CD4-positive, alpha-beta T cell (primary cell): ENCODE measurements at places on chromosomes 5 and 9.
A peak's percentile ranks its signal among the peaks of the same experiment; 100 is the strongest.

- no peak for DNase-seq
These were observed 51.1 kb downstream of the NFIB start for GRCh38 chr9:14262827-14263226.

DNA sequence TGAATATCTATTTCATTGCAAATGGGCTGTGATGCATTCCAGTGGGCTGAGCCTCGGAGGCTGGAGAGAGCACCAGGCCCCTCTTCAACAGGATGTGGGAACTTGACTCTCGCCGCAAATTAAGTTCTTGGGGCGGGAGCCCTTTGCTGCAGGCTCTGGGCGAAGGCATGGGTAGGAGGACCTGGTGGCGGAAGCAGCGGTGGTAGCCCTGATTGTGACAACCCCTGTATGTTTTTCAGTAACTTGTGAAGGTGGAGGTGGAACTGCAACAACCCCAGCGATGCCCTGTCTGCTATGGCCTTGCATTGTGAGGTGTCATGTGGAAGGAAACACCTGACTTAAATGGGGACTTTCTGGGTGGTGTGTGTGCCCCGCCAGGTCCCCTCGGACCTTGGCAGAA is 9.4 kb downstream of the FYB1 start:
- DNase-seq = peak; percentile 64

- DNase-seq = no peak
These were observed 81.9 kb upstream of the ARRDC3 start for GRCh38 chr5:91464886-91465646.

- DNase-seq = no peak
These were observed 367 bp downstream of the PCDHB4 start for GRCh38 chr5:141121985-141122384.

DNA sequence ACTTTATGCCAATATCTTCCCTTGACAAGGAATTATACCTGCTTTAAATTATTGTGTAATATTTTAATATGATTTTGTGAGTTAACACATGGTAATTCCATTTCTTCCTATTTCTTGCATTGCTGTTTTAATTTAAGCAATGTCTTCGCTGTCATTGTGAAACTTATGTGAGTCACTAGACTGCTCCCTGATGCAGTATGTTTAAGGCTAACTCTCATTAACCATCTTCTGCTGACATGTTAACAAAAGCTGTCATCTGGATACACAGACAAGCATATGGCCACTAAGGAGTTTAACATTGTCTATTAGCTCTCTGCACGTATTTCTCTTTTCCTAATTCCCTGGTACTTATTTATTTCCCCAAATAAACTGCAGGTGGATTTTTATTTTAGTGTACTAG is 980.8 kb upstream of the CTNND2 start:
- no peak for DNase-seq

DNA sequence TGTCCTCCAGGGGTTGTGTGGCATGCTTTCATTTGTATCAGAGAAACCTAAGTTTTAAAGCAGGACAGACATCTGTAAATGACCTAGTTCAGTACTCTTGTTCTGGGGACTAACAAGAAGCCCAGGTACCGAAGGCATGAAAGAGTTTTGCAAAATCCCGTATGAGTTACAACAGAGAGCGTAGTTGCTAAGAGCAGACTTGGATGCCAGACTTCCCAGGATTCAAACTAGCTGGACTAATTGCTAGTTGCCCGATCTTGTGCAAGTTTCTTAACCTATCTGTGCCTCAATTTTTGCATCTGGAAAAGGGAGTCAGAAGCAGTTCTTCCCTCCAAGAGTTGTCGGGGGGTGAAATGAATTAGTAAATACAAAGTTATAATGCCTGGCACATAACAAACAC is 20.9 kb downstream of the FBXL7 start:
- DNase-seq = no peak

DNA sequence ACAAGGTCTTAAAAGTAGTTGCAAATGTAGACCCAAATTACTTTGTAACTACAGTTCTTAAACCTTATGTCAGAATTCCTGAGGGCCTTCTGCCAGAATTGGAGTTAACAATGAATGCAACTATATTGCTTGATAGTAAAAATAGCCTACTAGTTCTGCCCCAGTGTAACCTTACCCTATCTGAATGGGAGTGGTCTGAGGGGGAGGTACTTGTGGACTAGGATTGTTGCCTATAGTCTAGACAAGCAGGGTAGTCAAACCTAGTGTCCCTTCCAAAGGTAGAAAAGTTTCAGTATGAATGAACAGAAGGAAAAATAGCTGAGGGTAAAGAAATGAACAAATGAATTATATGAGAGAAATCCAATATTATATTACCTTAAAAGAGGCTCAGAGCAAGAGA is 242.2 kb downstream of the PJA2 start:
- no peak for DNase-seq

DNA sequence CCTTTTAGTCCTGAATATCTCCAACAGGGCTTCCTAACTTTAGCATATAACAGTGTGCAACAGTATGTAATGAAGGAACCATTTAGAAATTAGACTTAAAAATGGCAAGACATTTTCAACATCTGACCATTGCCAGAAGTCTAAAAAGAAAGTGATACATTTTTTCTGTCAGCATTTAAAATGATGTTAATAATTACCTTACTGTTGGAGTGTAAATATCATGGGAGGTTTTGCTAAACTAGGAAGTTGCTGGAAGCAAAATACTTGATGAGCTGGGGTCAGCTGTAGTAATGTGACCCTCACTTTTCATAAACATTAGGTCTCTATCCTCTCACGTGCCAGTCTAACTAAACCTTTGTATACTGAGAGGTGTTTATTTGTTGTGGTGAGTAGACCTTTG is 68.8 kb downstream of the NTRK2 start:
- DNase-seq = no peak

- no peak for DNase-seq
These were observed 20.4 kb upstream of the COL27A1 start for GRCh38 chr9:114134827-114135396.

DNA sequence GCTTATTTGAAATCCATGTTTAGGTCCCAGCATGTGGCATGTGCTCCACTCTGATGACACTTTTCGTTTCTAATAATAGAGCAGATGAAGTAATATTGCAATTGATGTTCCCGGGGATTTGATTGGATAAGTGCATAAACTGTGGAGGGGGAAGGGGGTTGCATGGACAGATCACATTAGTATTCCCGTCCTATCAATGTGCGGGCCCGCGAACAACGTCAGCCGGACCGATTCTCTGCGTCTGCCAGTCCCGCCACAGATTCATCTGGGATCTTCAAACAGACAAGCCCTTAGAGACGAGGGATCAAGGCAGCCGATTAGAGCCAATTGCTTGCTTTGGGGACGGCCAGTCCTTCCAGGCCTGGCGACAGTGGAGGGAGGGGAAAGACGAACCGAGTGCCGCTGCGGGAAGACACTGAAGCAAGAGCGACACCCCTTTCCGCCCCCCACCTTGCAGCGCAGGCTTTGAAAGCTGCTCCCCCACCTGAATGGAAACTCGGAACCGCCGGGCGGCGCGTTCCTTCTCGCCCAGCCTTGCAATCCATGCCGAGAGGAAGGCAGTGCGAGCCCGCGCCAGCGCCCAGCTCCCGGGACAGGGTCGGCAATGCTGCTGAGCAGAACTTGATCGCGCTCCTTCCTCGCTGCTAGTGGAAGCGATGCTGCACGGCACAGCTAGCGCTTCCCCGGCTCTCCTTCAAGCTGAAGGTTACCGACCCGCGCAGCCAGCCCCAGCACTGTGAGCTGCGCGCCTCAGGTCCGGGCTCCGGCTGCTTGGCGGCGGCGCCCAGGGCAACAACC is at the start of gene RGS7BP:
RGS7BP (plus strand) TSS at position 247 of the 798 bp plus-strand sequence. CDS start 610 bp downstream, outside the sequence.
- DNase-seq = no peak

DNA sequence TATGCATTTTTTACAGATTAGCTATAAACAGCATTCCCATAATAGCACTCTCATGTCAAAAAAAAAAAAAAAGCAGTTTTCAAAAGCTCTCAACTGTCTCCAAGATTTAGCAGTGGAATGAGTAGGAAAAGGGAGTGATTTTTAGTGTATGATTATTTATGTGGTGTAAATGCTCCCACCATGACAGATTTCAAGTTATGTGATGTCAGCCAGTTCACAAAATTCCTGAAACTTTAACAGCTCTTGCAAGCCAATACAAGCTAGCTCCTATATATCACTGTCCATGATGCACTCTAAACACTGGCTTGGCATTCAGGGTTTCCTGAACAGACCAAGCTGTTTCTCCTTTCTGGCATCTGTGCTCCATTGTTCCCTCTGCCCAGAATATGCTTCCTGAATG is 7.9 kb upstream of the ANKDD1B start:
- DNase-seq = no peak

GRCh38 chr5:124952079-124952478 is 205.6 kb upstream of the ZNF608 start:
- no peak for DNase-seq

DNA sequence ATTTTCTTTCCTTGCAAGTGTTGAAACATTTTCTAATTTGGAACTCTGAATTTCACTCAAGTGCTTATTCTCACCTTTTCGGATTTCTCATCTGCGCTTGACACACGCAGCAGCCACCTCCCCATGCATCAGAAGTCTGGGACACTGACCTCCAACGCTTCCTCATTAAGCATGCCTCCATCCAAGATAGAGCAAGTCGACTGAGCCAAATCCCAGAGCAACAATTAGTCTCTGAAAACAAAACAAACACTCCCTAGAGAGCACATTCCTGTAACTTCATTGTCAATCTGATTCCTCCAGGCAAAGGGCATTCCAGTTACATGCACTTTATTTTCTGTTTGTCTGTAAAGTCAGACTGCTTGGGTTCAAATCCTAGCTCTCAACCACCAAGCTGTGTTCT is 5.7 kb downstream of the CD180 start:
- DNase-seq = no peak

GRCh38 chr9:16318516-16319060 is 551.9 kb downstream of the BNC2 start:
- no peak for DNase-seq

GRCh38 chr9:36939655-36940499 is 94.2 kb downstream of the PAX5 start:
- DNase-seq = no peak

GRCh38 chr5:127950707-127951391 is 132.7 kb upstream of the SLC12A2 start:
- no peak for DNase-seq

GRCh38 chr5:176545737-176546509 is 3.2 kb upstream of the CDHR2 start:
- DNase-seq = no peak

DNA sequence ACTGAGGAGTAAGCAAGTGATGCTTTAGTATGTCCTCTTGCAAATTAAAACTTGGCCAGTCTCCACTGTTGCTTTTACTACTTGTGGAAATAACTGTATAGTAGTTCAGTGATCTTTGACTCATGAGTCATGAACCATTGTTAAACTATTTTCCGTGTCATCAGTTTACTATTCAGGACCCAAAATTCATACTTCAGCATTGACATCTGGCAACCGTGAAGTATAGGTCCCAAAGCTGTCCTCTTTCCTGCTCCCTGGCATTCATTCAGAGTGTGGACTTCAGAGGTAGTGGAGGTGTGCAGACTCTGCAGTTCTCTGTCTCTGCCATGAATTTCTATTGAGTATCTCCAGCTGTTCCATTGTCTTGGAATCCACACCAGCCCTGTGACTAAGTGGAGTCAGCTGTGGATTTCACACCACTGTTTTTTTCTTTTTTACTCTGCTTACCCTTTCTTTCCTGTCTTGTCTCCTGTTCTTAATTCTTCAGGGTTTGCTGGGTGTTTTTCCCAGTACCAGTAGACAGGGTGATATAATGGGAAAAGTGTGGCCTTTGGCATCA is 7.5 kb downstream of the TDRD7 start:
- no peak for DNase-seq

GRCh38 chr5:51810592-51810991 is 427.3 kb downstream of the ISL1 start:
- no peak for DNase-seq

DNA sequence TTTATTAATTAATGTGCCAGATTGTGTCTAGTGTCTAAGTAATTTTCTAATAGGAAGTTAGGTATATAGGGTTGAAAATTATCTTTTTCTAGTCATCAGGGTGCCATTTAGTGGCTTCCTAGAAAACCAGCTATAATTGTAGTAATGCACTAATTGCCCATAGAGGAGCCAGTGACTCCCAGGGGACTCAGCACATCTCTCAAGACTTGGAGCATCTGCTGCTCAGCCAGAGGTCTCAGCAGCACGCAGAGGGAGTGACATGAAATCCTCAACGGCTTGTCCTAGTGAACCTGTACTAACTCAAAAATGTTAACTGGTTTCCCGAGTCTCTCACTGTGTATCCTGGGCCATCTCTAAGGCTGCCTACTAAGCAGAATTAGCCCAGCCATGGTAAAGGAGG is 78.2 kb upstream of the MAN2A1 start:
- no peak for DNase-seq

DNA sequence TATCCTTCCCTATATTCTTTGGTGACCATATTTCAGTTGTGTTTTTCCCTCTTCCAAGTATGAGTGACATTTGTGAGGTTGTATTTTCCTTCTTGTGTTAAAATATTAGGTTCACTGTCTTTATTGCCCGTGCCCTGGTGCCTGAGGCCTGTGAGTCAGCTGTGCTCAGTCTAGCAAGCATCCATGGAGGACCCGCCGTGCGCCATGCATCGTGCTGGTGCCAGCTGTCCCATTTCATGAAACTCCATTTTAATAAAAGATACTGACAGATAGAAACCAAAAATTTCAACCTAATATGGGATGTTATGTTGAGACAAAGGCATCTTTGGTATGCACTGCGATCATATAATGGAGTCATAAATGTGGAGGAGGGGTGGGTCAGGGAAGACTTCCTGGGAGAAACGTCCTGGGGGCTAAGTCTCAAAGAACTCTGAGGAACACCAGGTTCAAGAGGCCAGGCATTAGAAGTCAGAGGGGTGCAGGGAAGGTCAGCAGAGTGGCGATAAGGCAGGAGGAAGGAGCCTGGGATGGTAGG is 34.0 kb upstream of the FGF1 start:
- DNase-seq = no peak

DNA sequence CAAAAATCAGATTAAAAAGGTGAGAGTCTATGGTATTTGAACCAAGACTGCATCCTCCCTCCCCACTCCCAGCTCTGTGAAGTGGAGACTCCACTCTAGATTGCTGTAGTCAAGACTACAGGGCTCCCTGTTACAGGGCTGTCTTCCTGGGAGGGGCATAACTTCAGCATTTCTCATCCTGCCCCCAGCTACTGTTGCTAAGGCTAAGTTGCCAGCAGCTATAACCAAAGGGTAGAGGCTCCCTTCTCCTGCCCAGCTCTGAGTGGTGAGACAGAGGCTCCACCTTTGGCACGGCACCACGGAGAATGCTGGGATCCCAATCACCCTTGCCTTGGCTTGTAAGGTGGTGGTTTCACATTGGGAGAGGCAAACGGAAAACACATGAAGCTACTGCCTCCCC is 39.2 kb upstream of the GCNT4 start:
- DNase-seq = no peak

DNA sequence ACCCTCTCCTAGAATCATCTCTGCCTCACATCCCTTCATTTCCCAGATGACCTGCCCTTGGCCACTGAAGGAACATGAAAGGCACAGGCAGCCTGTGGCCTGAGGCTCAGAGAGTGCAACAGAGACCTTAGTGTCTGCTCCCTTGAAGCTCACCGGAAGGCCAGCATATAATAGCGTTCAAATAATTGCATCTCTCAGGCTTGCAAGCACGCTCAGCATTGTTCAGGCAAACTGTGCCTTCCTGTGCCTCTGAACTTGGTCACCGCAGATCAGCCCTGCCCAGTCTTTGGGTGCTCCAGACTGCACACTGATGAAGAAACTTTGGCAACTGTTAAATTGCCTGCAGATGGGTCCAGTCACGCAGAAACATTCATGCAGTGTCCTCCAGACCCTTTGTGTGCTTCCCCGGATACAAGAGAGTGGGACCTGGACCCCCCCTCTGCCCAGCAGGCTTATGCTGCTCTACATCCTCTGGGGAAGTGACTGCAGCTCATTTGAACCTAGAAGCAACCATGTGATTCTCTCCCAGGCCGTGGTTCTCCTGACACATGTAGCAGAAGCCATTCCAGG is 216.0 kb upstream of the ANKRD55 start:
- DNase-seq = no peak
